ENCODE measurements at places on chromosomes 7 and 10.
A peak's percentile ranks its signal among the peaks of the same experiment; 100 is the strongest.

- no peak overlapping the region for H3K4me3 ChIP-seq
- no peaks in the 10 kb centered on the region for H3K27me3 ChIP-seq
- no peaks in the 10 kb centered on the region for H3K36me3 ChIP-seq
- DNase-seq: no peak
- no peaks in the 10 kb centered on the region for H3K4me1 ChIP-seq
- H3K27ac ChIP-seq: no peak overlapping the region
Measured at GRCh38 chr10:132200344-132201110, 13.8 kb downstream of the DPYSL4 start.

- H3K27me3 ChIP-seq: peaks cover 7% of the 10 kb centered on the region
- no peaks in the 10 kb centered on the region for H3K36me3 ChIP-seq
- peaks cover 52% of the 10 kb centered on the region for H3K4me1 ChIP-seq
- H3K4me3 ChIP-seq: no peak overlapping the region
Measured at GRCh38 chr10:76881477-76882220, 756.0 kb downstream of the KCNMA1 start.

GRCh38 chr7:155585951-155586350 is 39.6 kb upstream of the CNPY1 start:
- no peak overlapping the region for H3K27ac ChIP-seq
- no peaks in the 10 kb centered on the region for H3K27me3 ChIP-seq
- no peak for DNase-seq
- no peaks in the 10 kb centered on the region for H3K36me3 ChIP-seq
- H3K4me3 ChIP-seq: peak overlapping the region; percentile 24

DNA sequence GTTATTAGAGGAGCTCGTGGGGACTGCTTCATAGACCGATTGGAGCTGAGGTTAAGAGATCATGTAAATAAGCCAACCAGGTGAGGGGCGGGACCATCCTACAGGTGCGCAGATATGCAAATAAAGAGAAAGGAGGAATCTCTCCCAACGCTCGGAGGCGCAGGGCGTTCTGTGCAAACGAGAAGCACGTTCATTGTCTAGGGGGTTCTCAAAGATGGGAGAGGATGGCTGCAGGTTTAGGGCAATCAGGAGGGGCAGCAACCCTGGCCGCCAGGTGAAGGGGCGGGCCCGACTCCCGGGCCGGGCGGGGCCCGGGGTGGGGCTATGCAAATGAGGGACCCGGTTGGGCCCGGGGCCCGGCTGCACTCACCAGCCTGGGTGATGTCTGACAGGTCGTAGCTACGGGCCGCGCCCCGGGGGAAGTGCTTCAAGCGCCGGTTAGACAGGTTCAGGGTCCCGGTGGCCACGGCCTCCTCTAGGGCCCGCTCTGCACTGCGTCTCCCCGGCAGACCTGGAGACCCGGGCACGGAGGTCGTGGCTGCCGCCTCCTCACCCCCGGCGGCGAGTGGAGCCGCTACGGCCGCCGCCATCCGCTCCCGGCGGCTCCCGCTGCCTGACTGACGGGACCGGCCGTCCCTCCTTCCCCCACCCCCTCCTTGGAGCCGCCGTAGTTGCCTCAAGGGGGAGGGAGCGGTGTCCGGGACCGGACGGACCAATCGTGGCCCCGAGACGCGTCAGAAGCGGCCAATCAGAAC is at the start of gene LRCH4:
TSS of gene LRCH4 (minus strand) at position 619 of the 755 bp plus-strand sequence. CDS start at position 590, 29 bp downstream.
- H3K4me1 ChIP-seq: peaks cover 40% of the 10 kb centered on the region
- H3K27me3 ChIP-seq: no peaks in the 10 kb centered on the region
- peak; percentile 7 for DNase-seq
- peaks cover 19% of the 10 kb centered on the region for H3K36me3 ChIP-seq
- peak within 1 kb of the TSS; percentile 88 for H3K27ac ChIP-seq

DNA sequence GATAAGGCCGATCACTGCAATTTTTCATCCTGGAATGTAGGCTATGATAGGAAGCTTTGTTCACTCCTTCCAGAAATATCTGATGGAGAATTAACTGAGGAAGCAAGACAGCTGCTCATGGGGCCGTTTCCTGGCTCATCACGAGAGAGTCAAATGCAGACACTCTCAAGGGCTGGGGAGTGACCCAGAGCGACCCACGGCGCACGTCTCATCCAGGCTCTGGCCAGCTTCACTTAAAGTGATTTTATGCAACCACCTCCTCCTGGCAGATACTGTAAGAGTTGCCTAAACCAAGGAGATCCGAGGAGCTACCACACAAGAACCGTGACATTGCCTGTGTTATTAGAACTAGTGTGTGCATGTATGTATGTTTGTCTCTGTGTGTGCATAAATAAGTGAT is 530.8 kb downstream of the TCERG1L start:
- no peak overlapping the region for H3K27ac ChIP-seq
- H3K36me3 ChIP-seq: no peaks in the 10 kb centered on the region
- DNase-seq: no peak
- H3K4me1 ChIP-seq: no peaks in the 10 kb centered on the region

DNA sequence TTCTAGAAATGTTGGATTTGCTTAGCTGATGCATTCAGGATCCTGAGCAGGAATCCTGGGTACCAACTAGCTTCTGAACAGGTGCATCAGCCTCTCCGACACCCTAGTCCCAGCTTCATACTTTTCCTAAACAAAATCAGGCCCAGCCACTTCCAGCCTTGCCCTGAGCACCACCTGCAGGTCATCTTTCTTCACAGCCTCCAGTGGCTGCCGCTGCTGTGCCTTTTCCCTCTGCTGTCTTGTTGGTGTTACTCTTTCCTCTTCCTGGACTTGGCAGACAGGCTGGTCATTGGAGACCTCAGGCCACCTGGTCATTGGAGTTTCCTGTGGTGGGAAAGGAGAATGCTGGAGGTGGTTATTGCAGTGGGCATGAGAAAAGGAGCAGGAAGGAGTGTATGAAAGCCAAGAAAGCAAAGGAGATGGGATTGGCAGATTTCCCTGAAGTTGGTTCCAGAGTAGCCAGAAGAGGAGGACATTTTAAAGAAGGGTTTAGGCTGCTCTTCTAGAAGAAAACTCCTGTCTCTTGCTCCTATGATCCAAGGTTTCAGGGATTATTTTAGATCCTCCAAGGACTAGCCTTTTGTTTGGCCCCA is 48.2 kb upstream of the NFKB2 start:
- H3K27ac ChIP-seq: no peak overlapping the region
- H3K4me3 ChIP-seq: no peak overlapping the region
- H3K27me3 ChIP-seq: no peaks in the 10 kb centered on the region
- peaks cover 51% of the 10 kb centered on the region for H3K36me3 ChIP-seq

GRCh38 chr10:23694446-23694920 is 255.6 kb downstream of the OTUD1 start:
- no peak overlapping the region for H3K27ac ChIP-seq
- no peak for DNase-seq
- H3K4me3 ChIP-seq: peak overlapping the region; percentile 36
- peaks cover 20% of the 10 kb centered on the region for H3K4me1 ChIP-seq

- DNase-seq: no peak
- no peaks in the 10 kb centered on the region for H3K27me3 ChIP-seq
- no peak overlapping the region for H3K4me3 ChIP-seq
- no peak overlapping the region for H3K27ac ChIP-seq
- no peaks in the 10 kb centered on the region for H3K36me3 ChIP-seq
Measured at GRCh38 chr7:15607529-15608210, 45.9 kb upstream of the AGMO start.

DNA sequence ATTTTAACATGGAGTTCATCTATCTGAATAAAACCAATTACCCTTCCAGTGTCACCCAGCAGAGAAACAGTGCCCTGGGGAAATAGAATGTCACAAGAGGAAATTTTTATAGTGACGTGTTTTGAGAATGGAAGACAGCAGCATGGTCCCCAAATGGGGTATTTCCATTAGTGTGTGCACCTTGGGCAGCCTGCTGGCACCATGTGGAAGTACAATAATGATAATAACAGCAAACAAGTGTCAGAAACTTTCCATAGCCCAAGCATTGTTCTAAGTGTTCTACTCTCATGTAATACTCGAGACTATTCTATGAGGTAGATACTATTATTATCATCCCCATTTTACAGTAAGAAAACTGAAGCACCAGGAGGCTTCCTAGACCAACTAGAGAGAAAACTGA is 2.2 kb upstream of the PDE1C start:
- H3K27me3 ChIP-seq: peaks cover 52% of the 10 kb centered on the region
- H3K4me3 ChIP-seq: no peak overlapping the region
- H3K36me3 ChIP-seq: no peaks in the 10 kb centered on the region
- no peak overlapping the region for H3K27ac ChIP-seq
- no peak for DNase-seq
